ENCODE measurements at places on chromosomes 3 and 15.

GRCh38 chr3:179486806-179487205 is 35.5 kb upstream of the GNB4 start:
- DNase-seq, result no peak

GRCh38 chr3:37229740-37230139 is 55.4 kb upstream of the LRRFIP2 start:
- DNase-seq, result no peak

GRCh38 chr3:178658694-178659325 is 122.6 kb downstream of the KCNMB2 start:
- no peak for DNase-seq

DNA sequence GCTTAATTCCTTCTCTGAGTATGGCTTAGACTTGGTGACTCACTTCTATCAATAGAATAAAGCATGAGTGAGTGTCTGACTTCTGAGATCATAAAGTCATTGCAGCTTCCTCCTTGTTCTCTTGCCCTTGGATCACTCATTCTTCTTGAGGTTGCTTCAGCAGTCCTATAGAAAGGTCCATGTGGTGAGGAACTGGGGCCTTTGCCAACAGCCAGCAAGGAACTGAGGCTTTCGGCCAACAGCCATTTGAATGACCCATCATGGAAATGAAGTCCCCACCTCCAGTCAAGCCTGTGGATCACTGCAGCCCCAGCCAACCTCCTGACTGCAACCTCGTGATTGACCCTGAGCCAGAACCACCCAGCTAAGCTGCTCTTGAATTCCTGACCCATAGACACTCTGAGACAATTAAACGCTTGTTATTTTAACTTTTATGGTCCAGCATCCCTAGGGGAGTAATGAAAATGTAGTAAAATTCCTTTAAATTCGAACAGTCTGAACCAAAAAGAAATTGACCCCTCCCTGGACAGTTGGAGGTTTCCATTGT is 84.5 kb downstream of the WDR76 start:
- no peak for DNase-seq

DNA sequence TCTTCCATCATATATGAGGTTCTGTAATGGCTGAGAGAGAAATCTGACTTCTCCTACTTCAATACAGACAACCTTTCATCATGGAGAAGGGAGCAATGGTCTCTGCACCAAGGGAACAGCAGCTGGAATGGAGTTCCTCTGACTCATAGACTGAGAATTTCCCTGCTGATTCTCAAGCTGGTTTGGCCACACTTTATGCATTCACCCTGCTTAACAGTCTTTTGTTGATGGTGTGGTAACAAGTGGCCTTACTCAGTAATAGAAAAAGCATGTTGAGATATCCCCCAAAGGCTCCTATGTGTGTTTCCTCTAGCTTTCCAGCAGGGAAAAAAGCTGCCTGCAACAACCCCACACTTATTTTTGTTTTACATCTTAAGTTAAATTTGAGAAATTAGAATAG is 138.1 kb downstream of the GREM1 start:
- DNase-seq, result no peak

- no peak for DNase-seq
Observed at GRCh38 chr3:12643724-12644123, 20.2 kb downstream of the RAF1 start.

DNA sequence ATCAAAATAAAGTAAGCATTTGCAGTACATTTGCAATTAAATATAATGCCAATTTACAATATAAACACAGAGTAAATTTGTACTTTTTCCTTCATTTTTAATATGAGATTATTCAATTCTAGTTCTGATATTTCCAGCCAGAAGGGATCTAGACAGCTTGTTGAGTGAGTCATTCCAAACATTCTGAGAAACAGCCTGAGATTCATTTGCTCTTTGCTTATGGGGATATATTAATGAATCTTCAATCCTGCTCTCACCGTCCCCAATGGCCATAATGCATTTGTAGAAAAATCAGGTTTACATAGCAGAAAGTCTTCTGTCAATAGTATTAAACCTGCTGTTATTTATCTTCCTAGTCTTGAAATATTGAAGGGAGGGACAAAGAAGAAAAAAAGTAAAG is 554.2 kb downstream of the TUSC7 start:
- no peak for DNase-seq

DNA sequence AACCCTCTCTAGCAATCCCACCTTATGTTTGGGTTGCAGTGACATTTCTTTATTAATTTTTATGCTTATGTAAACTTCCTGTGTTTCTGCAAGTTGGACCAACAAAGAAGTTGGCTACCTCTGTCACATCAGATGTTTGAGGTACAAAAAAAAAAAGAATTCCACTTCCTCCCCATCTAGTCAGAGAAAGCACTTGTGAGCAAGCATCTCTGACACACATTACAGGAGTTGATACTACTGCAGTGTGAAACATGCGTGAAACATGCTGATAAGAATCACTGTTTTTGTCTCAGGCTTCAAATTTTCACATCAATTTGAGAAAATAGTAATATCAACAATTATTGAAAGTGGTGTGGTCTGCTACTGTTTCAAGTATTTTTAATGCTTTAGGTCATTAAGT is 1.3 kb downstream of the SCAANT1 start:
- no peak for DNase-seq

DNA sequence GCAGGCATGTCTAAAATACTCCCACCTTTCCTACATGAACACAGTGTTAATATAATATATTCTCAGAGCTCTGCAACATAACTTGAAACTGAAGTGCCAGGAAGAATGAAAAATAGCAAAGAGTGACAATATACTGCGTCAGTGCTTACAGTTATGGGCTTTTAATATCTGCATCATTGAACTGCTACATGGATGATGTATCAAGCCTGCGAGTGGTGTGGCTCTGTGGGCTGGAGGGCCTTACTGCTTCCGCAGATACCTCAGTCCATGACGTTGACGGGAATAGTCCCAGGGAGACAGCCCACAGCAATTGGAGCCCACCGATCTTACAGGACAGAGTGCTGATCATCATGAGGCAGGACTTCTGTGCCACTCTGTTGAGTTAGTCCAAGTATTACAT is 727.0 kb downstream of the NR2F2 start:
- DNase-seq, result no peak

DNA sequence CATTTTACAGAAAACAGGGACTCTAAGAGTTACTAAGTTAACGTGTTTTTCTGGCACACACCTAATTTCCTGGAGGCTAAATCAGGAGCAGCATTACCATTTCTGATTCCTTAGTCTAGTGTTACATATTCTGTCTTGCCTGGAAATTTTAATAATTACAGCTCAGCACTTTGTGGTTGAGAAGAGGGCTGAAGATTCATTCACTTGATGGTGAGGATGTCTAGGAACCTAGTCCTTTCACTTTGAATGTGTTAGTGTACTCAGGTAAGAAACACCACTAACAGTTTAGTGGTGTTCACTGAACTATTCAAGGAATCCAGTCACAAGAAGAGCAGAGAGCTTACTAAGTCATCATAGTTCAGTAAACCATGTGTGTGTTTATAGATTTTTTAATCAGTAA is 102.8 kb downstream of the STT3B start:
- no peak for DNase-seq

DNA sequence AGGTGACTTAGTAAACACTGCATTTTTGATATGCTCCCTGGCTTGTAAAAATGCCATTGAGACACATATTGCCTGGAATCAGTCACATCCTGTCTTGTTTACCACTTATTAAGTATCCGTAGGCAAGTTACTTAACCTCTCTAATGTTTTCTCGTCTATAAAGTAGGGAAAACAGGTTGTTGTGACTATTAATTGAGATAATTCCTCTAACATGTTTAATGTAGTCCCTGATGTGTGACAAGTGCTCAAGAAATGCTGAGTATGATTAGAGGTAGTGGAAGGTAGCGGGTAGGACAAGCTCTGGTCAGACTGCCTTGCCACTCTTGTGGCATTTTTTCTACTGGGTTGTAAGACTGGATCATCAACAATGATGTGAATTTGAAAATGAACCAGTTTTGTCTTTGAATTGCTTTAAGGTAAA is 54.1 kb downstream of the NFKBIZ start:
- DNase-seq, result no peak

DNA sequence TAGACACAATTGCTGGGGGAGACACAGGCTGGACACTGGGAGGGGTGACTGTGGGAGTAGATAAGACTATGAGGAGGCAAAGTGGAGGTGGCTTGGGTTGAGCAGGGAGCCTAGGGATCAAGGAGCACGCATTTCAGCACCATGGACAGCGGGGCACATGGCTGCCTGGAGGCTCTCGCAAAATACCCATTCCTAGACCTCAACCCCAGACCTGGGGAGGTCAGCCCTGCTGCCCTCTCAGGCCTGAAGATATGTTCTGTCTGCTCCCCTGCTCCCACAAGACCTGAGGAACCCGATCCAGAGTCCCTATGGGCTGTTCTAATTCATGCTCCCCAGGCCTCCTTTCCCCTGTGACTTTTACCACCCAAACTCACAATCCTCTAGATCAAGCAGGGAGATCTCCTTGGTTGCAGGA is 16.0 kb upstream of the CPEB1 start:
- DNase-seq, result no peak

GRCh38 chr3:30539206-30539605 is 67.2 kb upstream of the TGFBR2 start:
- no peak for DNase-seq

DNA sequence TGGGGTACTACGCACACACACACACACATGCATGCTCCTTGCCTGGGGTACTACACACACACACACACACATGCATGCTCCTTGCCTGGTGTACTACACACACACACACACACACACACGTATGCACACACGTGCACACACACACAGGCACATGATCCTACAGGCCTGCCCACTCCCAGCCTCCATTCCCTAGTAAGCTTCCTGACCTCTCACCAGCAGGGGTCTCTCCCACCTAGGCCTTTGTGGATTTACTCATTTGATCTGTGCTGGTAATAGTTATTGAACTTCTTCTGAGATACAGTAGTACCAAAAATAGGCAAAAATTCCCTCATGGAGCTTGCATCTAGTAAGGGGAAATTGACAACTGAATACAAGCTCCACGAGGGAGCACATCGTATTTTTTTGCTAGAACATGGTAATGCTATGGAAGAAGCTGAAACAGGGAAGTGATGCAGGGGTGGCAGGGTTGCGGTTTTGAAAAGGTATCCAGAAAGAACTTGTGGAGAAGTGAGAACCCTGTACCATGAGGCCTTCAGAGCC is 19.1 kb downstream of the TTC21A start:
- no peak for DNase-seq

DNA sequence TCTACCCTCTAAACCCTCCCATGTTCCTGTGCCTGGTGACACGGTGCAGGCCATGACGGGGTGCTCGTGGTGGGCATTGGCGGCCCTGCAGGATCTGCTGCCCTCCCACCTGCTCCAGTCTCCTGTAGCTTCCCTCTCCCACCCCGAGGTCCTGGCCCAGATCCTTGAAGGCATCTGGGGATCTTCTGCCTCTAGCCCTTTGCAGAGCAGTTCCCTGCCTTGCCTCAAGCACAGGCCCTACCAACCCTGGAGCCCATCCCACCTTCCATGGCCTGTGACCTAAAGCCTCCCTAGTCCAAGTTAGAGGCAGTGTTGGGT is 27.5 kb upstream of the SEC13 start:
- no peak for DNase-seq
